ENCODE measurements at places on chromosomes 2 and 18. TPM values are rescaled to one million over a fixed set of nuclear protein-coding genes. Genes with fewer than 3 reads are reported as not detected.

Gene TMEM131
- total RNA-seq = 31.2 TPM

Gene AKAIN1
- not detected for total RNA-seq

DNA sequence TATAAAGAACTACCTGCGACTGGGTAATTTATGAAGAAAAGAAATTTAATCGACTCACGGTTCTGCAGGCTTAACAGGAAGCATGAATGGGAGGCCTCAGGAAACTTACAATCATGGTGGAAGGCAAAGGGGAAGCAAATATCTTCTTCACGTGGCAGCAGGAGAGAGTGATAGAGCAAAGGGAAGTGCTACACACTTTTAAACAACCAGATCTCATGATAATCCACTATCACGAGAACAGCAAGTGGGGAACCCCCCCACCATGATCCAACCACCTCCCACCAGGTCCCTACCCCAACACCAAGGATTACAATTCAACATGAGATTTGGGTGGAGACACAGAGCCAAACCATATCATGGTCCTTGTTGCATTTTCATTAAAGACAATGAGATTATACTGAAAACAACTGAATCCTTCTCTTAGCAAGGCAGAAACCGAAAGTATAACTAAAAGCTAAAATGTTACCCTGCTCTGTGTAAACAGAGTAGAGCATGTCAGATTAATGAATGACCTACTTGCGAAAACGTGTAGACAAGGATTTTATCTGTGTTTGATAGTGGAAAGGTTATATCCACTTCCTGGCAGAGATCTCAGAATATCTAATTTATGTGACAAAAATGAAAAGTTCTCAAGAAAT lies 60.1 kb upstream of the RBBP8 start:
- DNase-seq = no peak

DNA sequence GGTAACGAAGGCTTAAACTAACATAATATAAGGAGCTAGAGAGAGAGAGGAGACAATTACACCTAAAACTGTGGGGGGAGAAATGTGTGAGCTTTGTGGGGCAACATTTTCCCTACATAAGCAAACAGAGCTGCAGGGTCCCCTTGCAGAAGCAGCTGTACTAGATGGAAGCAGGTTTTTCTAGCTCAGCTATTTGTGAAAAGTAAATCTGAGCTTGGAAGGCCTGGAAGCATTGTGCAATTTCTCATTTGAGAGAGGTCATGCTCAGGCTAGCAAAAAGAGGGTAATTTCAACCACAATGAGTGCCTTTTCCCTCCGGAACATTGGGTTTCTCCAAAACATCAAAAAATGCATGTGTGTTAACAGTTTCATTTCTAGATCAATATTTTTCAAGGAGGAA lies 130.0 kb downstream of the ARL4C start:
- no peak for DNase-seq

DNA sequence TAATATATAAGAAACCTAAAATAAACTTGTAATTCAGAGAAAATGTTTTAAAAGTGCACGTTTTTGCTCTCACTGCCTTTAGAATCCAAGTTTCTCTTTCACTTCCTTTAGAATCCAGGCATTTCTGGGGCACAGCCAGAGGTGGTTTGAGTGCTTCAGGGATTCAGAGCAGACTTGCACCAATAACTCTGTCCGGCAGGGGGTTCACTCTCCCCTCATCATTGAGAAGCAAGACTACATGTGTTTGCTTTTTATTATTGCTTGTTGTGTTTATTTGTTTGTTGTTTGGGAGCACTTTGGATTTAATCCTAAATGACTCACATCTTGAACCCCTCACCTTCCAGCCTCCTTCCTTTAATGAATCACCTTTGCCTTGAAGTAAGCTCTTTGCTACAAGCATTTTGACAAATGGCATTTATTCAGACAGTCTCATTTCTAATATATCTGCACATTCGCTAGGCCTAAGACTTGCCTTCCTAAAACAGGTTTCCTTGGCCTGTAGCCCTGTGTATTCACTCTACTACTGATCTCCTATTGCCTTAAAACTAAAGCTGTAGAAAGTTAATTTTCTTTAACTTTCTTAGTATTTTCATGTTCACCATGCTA lies 233.5 kb upstream of the ATP5MC3 start:
- no peak for DNase-seq

GRCh38 chr18:24930478-24930877 lies 421.5 kb downstream of the ZNF521 start:
- no peak for DNase-seq

Data from activated CD8-positive, alpha-beta memory T cell treated with anti-CD3 and anti-CD28 coated beads, Interleukin-2, amount 10 ng/mL, durations not matched to agents 7 days and 5 days (primary cell).